ENCODE measurements at places on chromosomes 4 and X.

DNA sequence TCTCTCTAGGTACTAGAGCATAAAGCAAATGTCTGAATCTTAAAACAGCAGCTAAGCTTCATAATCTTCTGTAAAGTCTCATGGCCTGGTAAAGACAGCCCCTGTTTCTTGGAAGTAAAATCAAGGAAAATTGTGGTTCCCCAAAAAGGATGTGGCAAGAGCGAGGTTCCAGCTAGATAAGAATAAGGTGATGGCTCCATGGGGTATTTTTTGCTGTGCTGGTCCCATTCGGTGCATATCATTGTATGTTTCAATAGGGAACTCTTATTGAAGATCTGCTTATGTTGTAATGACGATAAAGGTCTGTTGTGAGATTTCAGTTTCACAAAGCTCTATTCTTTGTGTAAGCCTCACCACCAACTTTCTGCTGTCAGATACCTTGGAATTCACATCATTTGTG, 316.9 kb upstream of the NOCT start:
- DNase-seq, result no peak

- DNase-seq, result no peak
Observed at GRCh38 chr4:4880492-4880891, 21.0 kb downstream of the MSX1 start.

DNA sequence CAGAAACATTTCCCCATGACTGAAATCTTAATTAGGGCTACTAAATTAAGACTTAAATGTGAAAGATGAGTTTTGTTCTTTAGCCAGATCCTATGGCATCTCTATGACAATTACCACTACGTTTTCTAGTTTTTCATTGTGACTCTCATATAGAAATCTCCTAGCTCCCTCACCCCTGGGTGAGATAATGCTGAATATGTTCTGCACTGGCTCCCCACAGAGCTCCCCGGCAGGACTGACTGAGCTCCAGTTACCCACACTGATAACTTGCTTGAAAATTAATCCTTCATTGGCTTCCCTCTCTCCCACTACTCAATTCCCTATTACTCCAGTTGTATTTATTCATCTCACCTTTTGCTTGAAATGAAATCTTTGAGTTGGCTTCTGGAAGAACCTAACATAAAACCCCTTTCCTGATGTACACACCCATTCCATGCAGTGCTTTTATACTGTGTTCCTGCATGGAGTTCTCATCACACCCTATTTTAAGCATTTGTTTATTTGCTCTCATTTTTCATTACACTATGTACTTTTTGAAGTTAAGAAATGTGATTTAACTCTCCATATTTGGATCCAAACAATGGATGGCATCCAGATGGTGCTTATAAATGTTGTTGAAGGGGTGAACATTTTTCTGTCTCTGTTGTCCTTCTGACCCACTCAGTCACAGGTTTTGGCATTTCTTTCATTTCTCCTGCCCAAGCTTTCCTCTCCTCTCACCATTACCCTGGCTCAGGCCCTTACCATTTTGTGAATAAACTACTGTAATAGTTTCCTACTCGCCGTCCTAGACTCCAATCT, 623.4 kb downstream of the SPRY1 start:
- DNase-seq, result no peak

DNA sequence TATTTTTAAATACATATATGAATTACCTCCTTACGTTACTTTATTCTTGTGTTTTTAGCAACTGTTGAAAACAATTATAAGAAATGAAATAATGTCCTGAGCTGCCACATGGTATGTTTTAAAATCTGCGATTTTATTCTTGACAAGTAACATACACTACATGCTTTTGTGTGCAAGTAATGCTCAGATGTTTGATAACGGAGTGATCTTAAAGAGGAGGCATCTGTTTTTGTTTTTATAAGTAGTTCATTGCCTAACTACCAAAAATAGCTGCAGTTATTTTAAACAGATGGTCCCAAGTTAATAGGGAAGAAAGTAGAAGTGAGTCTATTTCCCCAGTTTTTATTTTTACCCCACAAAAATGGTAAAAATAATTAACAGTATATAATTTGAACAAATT, 55.2 kb downstream of the GAB1 start:
- DNase-seq, result no peak

DNA sequence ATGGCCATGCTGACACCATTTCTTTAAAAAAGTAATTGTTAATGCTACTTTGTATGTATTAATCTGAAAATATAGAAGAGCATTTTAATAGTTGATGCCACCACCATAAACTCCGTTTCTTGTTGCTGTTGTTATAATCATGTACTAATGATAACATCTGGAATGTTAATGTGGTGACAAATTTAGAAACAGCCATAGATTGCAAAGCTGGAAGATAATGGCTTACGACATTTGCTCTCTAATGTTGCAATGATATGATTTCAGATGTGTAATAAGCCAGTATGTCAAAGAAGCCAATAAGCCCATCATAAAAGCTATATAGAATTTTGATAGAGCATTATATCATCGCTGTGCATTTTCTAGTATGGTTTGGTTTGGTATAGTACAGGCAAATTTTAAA, 579.4 kb upstream of the ZFP42 start:
- DNase-seq, result no peak

DNA sequence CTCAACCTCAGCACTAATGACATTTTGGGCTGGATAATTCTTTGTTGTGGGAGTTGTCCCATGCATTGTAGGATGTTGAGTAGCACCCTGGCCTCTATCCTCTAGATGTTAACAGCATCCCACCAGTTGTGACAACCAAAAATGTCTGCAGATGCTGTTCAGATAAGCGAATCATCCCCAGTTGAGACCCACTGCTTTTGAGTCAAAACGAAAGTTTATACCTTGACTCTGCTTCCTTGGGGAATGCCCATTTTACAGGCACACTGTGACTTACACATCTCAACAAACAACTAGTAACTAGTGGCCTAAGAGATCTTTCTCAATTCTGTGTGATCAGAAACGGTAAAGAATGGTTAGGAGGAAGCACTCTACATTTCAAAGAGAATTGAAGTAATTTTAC, 37.0 kb downstream of the SEPSECS start:
- DNase-seq, result no peak

DNA sequence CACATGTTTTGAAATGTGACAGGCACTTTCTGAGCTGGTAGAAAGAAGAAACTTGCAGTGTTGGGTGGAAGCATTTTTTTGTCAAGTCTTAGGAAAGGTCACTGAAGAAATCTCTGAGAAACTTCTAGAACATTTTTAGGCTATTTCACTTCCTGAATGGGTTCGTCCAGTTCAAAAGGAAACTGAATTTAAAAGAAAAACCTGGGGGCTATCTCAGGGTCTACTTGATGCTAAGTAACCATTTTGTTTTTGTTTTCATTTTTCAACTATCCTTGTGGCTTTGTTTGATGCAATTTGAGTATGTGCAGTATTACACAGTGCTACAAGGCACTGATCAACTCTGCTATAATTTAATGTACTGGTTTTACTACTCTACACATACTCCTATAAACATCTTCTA, 34.0 kb upstream of the AMOT start:
- no peak for DNase-seq

DNA sequence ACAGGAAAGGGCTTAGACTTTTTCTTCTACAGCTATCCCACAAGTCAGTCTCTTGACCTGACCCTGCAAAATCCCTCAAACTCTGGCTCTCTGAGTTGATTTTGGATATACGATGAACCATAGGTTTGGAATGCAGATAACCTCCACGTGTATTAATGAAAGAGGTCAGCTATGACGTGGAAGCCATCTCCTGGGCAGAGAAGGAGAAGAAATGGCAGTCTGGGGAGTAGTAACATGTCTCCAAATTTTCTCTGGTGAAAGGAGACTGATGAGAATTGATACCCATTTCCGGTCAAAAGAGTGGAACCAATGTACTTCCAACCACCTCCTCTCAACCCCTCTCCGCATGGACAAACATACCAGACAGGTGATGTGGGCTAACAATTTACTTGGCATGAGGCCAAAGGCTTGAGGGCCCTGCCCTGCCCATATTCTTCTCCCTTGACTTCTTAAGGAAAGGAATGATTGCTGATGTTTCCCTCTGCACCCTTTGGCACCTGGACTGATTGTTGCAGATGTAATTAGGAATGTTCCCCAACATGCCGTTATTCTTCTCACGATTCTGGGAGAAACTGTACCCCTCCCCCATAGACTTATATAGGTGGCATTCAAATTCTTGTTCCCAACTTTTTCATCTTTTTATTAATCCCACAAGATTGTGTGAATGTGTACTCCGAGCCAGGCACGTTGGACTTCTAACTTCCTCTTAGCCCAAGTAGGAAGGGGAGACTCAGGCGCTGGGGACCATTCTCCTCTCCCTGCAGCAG, 580 bp upstream of the PLS3 start:
- no peak for DNase-seq

DNA sequence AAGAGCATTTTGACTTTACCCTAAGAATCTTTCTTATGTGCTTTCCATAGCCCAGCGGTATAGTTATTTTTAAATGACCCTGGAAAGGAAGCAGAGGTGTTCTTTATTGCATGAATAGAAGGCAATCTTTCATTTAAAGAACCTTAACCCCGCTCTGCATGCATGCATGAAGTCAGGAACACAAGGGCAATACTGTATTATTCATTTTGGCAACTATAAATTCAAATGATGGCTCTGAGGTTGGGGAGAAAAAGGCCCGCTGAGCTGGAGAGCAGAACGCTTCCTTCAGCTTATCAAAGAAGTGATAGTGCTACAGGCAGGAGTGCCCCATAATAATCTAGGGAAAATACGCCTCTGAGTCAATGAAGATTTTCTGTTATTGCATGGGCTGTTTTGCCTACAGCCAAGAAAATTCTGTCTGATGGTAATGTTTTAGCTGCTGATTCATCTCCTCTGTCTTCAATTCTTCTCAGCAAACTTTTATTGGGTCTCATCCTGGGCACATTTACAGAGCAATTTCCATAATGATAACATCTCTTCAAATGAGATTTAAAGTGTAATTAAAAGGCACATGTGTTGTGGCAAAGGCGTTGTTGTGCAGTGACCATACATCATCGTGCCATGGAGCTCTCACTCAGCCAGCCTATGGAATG, 452.2 kb upstream of the FTHL17 start:
- no peak for DNase-seq

DNA sequence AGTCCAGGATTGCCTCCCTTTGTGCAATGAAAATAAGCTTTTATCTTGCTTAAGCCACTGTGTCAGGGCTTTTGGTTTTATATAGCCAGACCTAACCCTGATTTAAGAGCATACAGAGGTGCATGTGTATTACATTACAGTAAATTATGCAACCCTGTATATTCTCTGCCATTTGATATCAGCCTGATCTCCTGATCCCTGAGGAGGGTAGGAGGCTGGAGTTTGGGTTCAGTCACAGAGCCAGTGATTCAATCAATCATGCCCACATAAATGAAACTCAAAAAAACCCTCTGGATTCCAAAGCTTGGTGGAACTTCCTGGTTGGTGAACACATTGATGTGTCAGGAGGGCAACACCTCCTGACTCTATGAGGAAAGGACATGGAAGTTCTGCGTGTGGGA, 7.3 kb upstream of the KLHL8 start:
- no peak for DNase-seq

DNA sequence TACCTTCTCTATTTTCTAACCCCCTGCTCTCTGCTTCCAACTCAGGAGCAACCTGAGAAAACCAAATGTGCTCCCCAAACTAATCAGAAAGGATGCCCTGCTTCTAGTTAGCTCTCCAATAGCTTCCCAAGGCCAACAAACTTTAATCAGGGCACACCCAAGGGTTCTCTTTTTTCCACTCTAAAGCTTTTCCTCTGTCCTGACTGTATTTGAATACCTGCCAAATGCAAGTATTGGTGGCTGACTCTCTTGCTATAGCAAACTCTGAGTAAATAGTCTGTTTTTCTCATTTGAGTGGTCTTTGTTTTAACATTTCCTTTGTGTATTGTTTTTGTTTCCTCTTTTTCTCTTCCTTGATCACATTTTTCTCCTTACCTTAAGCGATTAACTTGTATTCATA, 52.5 kb downstream of the GBA3 start:
- DNase-seq, result no peak

DNA sequence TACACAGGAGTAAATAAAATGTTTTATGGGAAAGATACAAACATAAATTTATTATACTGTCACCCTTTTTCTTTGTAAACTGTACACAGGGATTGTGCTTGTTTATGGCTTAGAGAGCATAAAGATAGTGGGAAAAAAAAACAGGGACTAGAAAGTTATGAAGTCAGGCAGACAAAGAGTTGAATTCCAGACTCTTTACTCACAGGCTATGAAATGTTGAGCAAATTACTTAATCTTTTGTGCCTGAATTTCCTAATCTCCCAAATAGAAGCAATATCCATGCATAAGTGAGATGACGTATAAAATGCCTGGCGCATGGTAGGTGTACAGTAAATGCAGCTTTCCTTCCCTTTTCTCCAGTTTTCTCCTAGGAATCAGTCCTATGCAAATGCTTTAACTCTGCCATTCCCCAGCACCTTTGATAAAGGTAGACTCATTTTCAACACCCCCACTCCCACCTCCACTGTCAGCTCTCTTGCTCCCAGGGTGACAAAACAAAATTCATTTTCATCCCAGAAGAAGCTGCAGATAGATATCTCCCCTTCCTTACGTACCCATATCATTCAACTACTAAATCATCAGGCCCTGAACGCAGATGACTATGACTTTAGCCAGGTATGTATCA, 44.5 kb upstream of the BTC start:
- DNase-seq, result no peak

DNA sequence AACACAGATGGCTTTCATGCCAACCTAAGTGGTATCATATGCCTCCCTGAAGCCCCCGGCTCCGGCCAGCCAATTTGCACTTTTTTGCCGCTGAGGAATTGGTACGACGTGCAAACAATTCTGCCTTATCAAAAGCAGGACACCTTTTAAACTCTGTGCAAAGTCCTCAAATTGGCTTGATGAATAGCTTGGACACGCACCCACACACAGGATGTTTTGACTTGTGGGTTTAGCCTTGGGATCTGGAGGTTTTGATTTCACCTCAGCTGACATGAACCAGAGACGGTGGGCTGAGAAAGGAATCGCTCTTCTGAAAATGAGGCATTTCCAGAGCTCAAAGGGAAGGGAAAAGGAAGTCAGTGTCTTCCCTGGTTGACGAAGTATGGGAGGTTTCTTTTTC, 110.8 kb upstream of the SHOX start:
- DNase-seq, result no peak

GRCh38 chrX:37753384-37753783, 26.5 kb upstream of the CYBB start:
- no peak for DNase-seq

DNA sequence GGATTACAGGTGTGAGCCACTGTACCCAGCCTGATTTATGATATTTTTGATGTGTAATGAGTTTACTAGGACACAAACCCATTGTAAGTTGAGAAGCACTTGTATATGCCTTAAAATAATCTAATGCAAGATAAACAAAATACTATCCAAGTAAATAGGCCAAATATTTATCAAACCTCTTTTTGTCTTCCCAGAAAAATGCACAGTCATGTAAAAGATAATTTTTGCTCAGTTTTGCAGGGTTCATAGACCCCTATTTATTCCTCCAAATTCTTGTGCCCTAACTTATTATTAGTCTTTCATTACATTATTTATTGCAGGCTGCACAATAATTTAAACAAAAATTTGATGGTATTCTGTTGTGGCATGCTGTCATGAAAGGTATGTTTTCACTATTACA, 1290.7 kb downstream of the STIM2 start:
- no peak for DNase-seq

Data from activated CD4-positive, alpha-beta T cell treated with anti-CD3 and anti-CD28 coated beads, Interleukin-2, amount 50 U/mL, for 4 hours (primary cell).